ENCODE measurements at places on chromosomes 1 and 21.

DNA sequence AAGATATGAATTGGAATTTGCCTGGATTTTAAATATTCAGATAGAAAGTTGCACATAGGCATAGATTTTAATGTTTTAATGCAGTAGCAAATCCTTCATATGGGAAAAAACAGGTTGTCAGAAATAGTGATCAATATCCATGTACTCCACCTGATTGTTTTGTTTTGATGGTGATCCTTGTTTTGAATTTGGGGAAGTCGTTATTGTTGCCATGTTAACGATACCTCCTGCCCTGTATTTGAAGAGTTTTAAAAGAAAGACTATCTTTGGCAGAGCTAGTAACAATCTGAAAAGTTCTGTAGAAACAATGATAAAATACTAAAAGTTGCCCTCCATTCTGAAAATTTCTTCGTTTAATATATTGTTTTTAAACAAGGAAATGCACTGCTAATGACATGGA, 1.1 kb downstream of the CEP350 start:
- no peak for DNase-seq

DNA sequence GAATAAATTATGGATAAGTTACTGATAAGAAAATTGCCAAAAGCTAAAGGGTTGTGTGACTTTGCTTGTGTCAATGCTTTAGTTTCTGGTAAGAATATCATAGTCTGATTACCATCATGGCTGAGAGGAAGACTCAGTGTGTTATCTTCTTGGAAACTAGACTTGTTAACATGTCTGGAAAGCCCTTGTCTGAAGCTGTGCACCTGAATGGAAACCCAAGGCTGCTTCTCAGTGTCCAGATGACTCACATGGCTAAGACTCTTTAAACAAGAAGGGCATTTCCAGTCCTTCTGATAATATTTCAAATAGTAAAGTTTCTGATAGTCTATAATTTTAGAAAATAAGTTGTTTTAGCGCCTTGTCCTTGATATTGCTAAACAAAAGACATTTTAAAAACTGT, 1092.7 kb downstream of the PLA2G4A start:
- no peak for DNase-seq

- peak; percentile 21 for DNase-seq
Measured at GRCh38 chr21:28516991-28517592, 475.6 kb downstream of the LTN1 start.

DNA sequence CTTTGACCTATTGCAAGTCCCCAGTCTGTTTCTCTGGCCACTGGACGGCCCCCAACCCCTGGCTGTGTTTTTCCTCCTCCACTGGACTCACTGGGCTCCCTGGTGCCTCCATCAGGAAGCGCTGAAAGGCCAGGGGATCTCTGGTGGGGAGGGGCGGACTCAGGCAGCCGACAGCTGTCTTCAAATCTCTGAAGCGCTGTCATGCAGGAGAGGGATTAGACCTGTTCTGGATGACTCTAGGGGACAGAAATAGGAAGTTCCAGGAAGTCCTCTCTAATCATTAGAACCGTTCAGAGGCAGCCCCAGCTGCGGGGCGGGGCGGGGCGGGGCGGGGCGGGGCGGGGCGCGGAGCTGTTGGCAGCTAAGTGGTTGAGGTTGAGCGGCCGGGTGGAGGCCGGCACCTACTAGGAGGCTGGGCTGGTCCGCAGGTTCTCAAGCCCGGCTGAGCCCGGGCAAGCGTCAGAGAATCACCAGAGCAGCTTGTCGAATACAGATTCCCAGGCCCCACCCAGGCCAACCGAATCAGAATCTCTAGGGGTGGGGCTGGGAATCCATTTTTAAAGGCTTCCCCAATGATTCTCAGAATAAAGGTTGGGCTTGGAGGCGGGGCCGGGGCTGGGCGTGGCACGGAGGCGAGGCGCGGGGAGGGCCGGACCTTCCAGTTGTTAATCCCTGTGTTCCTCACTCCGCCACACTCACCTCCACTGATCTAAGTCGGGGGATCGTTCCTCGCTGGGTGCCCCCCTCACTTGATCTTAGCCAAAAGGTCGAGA, 11.4 kb upstream of the PHLDA3 start:
- no peak for DNase-seq

DNA sequence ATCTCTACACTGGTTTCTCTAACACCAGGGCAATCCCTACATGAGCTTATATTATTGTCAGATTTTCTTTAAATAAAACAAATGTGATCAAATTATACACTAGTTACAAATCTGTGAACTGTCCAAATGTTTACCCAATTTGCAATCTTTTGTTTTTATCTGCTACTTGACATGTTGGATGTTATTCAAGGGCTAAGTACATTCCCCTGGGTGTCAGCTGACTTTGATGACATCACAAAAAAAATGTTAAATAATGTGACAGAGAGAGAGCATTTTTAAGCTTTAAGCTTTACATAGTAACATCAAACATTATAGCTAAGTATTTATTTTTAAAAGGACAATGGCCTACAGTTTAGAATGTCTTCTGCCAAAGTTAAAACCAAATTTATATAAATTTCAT, 431.3 kb upstream of the PKN2 start:
- DNase-seq, result no peak
